Naive thymus-derived CD8-positive, alpha-beta T cell (primary cell): ENCODE measurements at places on chromosomes 2 and 18.

DNA sequence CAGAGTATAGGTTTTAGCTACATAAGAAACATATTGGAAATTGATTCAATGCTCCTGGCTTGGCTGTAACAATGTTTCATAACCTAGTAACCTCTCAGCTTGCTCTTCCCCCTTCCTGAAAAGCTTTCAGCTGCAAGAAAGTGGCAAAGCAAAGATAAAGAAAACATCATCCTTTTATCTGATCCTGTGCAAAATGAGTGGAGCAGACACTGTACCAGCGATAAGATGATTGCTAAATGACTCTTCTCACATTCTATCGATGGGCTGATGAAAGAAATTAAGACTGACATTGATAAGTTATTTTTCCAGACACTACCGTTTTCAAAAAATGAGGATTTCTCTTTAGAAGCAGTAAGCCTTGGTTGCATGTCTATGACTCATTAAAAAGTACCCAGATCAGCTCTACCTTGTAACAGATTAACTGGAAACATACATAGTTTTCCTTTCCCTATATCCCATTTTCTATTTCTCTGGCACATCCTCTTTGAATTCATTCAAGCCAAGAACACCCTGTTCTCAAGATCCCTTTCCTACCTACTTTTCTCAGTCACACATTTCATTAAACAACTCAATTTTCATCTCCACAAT, 87.1 kb upstream of the LYPD1 start:
- no peak for DNase-seq

DNA sequence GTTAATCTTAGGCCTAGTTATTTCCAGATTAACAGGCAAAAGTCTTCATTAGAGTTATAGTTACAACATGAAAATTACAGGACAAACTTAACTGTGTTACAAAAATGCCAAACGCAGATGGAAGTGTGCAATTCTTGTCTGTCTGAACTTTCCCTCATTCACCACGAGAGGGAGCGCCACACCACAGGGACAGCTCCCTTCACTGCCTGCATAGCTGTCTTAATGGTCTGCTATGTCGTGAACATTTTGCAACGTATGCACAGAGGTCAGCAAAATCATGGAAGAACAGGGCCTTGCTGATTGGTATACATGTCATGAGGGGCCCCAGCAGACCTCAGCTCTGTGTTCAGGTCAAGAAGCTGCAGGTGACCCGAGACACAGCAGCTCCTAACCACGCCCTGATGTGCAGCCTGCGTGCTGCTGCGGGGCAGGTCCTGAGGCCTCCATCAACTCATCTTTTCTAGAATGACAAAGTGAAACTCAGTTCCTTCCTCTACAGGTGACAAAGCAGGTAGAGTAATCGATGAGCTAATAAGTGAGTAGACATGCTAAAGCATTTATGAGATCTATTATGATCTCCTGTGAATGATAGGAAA, 78.8 kb upstream of the ATP8B1 start:
- peak; percentile 64 for DNase-seq

- DNase-seq = no peak
Observed at GRCh38 chr2:144320491-144320890, 199.4 kb downstream of the ZEB2 start.

GRCh38 chr2:164538240-164538866, 82.9 kb downstream of the GRB14 start:
- DNase-seq = no peak

DNA sequence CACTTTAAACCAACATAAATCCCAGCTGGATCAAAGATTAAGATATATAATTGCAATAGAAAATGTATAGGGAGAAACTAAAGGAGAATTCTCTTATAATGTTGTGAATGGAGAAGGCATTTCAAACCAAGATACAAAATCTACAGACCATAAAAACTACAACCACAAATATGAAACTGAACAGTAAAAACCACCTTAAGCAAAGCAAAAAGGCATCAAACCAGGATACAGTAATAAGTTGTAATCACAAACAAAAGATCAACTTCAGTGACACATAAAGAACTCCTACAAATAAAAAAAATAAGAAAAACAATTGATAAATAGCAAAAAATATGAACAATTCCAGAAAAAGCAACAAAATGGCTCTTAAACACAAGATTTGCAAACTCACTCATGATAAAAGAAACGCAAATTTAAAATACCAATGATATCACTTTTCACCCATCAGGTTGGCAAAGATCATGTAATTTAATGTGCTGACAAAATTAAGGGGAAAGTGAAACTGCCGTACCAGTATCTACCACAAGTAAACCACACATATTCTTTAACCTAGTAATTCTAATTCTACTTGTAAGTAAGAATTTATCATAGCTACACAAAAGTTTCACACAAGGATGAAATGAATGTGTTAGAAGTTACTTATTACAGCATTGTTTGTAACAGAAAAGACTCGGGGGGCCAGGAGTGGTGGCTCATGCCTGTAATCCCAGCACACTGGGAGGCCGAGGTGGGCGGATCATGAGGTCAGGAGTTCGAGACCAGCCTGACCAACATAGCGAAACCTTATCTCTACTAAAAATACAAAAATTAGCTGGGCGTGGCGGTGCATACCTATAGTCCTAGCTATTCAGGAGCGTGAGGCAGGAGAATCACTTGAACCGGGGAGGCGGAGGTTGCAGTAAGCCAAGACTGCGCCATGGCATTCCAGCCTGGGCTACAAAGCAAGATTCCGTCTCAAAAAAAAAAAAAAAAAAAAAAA, 101.9 kb downstream of the USP34 start:
- no peak for DNase-seq

- DNase-seq = no peak
Observed at GRCh38 chr2:148948868-148949267, 73.8 kb downstream of the KIF5C start.

DNA sequence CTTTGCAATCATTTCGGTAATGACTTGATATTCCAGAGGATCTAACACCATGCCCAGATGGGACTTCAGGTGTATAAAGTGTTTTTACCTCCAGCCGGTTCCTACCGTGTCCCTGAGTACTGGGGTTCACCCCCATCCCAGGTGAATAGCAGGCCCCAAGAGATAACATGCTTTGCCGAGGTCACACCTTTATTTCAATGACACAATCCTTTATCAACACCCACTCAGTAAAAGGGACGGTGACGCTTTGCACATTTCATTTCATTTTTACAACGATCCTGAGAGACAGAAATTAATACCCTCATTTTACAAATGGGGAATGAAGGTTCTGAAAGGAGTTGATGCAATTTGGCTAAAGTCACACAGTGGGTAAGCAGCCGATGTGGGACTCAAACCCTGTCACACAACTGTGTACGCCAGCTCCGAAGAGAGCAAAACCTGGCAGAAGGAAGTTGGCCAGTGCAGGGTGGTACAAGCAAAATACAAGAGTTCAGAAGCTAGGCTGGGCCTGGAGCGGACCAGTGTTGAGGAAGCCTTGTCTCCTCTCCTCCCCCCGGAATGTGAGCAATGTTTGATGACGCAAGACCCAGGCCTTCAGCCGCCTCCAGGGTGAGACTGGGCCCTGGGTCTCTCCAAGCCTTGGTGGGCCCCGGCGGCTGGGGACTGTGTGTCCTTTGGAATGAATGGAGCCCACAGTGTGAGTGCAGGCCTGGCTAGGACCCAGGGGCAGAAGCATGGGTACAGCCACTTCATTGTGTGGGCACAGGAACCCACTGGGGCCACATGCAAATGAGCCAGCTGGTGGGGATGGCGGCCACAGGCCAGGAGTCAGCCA, 139.6 kb upstream of the MYCN start:
- no peak for DNase-seq

DNA sequence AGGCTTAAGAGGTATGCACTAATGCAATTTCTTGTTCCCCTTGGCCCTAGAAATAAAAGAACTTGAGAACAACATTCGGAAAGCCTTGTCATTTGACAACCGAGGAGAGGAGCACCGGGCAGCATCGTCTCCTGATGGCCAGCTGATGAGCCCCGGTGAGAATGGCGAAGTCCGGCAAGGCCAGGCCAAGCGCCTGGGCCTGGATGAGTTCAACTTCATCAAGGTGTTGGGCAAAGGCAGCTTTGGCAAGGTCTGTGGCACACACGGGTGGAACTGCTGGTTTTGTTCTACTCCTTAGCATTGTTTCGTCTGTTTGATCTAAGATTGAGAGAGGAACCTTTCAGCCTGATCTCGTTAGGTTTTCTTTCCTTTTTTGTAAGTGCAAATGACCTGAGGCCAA, 289.8 kb upstream of the EPAS1 start:
- no peak for DNase-seq

GRCh38 chr2:152453129-152453911, 118.3 kb downstream of the FMNL2 start:
- no peak for DNase-seq

DNA sequence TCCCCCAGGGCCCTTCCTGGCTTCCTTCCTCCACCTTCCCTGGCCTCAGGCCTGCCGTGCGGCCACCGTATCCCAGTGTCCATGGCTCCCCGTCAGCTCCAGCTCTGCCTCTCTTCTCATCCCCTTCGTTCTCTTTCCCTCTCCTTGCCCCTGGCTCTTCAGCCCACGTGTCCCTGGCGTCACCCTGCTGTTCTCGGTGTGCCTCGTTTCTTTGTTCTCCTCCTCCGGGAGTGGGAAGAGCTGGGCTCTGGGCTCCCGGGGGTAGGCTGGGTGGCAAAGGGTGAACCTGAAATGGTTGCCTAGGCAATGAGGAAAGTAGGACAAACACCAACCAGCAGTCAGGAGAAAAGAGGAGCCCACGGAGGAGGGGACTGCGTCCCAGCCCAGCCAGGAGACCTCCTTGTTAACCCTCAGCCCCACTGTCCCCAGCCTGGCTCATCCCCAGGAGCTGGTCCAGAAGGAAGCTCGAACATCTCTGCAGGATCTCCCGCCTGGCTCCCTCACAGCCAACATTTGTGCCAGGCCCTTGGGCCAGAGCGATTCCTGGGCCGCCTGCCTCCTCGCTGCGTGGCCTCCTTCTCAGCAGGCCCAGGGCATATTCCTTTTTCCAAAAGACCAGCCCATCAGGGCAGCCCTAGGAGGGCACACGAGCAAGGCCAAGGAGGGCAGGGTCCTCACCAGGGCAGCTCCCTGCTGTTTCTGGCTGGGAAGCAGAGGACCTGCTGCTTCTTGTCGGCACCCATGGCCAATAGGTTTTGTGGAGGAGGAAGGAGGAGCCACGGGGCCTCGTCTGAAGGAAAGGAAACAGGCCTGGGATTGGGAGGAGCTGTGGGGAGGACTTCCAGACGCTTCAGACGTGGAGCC, 30.9 kb upstream of the DNMT3A start:
- no peak for DNase-seq

- DNase-seq = no peak
Observed at GRCh38 chr2:142585785-142586184, 291.7 kb upstream of the KYNU start.

GRCh38 chr18:46642561-46642960, 14.5 kb downstream of the LOXHD1 start:
- DNase-seq = no peak

DNA sequence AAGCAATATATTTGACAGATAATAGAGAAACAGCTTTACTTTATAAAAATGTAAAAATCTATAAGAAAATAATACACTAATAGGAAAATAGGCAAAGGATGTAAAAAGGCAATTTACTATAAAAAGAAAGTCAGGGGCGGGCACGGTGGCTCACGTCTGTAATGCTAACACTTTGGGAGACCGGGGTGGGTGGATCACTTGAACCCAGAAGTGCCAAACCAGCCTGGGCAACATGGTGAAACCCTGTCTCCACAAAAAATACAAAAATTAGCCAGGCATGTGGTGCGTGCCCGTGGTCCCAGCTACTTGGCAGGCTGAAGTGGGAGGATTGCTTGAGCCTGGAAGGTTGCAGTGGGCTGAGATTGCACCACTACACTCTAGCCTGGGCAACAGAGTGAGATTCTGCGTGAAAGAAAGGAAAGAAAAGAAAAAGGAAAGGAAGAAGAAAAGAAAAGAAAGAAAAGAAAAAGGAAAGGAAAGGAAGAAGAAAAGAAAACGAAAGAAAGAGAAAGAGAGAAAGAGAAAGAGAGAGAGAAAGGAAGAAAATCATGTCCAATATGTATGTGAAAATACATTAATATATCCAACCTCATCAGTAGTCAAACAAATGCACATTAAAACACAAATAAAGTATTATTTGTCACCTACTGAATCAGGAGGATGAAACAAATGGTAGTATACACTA, 65.1 kb downstream of the ADD2 start:
- DNase-seq = no peak

DNA sequence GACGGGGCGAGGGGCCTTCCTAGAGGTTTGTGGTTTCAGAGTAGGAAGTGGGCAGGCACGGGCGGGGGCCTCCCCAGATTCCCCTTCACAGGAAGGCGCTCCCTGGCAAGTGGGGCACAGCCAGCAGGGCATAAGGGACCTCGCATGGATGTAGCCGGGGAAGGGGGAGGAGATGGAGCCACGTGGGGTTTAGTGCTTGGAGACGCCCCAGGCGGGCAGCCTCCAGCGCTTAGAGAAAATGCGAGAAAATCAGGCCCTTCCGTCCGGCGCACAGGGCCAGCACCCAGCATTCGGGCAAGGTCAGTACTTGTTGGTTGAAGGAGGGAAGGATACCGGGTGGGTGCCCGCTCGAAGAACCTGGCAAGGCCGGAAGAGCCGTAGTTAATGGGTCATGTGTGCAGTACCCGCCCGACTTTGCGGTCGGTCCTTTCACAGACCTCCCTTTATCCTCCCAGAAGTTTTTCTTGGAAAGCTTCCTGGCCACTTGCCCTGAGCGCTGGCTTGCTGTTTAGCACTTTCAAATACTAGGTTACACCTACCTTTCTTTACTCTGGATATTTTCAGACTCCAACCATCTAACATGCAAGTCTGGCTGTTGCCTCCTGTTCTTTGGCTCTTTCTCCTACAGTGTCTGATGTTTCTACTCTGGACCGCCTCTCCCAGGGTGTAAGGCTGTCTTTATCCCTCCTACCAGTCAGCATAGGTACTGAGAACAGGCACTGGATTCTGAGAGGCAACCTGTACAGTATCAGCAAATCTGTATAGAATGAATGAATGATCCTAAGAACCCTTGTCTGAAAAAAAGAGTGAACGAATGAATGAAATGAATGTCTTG, 78.1 kb downstream of the CIB4 start:
- no peak for DNase-seq

DNA sequence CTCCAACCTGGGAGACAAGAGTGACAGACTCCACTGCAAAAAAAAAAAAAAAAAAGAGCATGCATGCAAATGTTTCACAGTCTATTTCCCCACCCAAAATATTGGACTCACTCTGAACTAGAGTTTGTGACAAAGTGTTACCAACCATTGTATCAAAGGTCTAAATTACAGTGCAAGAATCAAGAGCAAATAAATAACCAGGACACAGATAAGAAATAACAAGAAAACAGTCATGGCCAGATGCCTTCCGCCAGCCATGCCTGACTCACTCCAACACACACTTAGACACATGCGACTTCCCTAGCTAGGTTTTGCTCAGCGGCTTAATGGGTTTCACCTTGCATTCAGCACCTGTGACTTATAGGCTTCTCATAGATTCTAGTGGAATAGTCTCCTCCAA, 62.8 kb downstream of the CYB5A start:
- DNase-seq = no peak

- no peak for DNase-seq
Observed at GRCh38 chr2:236472720-236473495, 96.7 kb upstream of the ACKR3 start.

DNA sequence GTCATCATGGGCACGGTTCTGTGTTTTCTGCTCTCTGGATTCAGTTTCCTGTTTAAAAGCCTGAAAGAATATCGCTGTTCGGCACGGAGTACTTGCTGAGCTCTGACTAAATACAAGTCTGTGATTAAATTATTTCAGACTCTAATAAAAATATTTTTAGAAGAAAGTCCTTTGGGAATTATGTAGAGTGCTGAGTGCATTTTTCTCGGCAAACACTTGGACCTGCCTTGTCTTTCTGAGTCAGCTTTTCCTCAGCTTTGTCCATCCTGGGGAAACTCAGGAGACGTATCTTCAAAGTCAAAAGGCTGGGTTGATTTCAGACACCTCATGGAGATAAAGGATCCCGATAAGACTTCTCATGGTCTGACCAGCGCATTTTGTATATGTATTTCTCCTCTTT, 45.9 kb downstream of the IL1R2 start:
- DNase-seq = no peak
